Stomach (tissue), 19 donors: ENCODE measurements at places on chromosomes 1 and 21.
A peak's percentile ranks its signal among the peaks of the same experiment; 100 is the strongest.

GRCh38 chr1:243393096-243393495 lies 137.3 kb downstream of the SDCCAG8 start:
- H3K4me3 ChIP-seq = no peak overlapping the region
- no peak for DNase-seq
- H3K4me1 ChIP-seq = peaks cover 6% of the 10 kb centered on the region
- peaks cover 8% of the 10 kb centered on the region for H3K36me3 ChIP-seq
- H3K27me3 ChIP-seq = no peaks in the 10 kb centered on the region
- no peak overlapping the region for H3K27ac ChIP-seq

DNA sequence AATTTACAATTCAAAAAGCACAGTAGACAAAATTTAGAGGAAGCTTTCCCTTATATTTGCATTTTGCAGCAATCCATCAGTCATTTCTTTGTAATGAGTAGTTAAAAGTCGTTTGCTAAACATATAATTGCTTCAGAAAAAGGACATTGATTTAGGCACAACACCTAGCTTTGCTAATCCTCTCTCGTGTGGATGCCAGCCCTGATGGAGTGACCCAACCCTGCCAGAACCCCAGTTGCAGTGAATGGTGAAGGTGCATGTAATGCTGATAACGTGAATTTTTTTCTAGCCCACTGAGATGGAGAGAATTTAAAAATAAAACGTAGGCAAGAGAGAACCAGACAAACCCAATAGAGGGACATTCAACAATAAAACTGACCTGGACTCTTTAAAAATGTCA lies 263.4 kb downstream of the GRIK1 start:
- no peaks in the 10 kb centered on the region for H3K4me1 ChIP-seq
- no peak overlapping the region for H3K27ac ChIP-seq
- DNase-seq = no peak
- no peak overlapping the region for H3K4me3 ChIP-seq

GRCh38 chr1:172180501-172181285 lies 239.8 kb upstream of the C1orf105 start:
- peaks cover 20% of the 10 kb centered on the region for H3K4me1 ChIP-seq
- no peaks in the 10 kb centered on the region for H3K36me3 ChIP-seq
- no peaks in the 10 kb centered on the region for H3K27me3 ChIP-seq
- peak; percentile 86 for DNase-seq
- peak overlapping the region; percentile 89 for H3K27ac ChIP-seq

GRCh38 chr1:89698020-89698560 lies 65.2 kb downstream of the LRRC8C start:
- DNase-seq = no peak
- no peaks in the 10 kb centered on the region for H3K27me3 ChIP-seq
- peaks cover 9% of the 10 kb centered on the region for H3K4me1 ChIP-seq
- no peak overlapping the region for H3K27ac ChIP-seq

DNA sequence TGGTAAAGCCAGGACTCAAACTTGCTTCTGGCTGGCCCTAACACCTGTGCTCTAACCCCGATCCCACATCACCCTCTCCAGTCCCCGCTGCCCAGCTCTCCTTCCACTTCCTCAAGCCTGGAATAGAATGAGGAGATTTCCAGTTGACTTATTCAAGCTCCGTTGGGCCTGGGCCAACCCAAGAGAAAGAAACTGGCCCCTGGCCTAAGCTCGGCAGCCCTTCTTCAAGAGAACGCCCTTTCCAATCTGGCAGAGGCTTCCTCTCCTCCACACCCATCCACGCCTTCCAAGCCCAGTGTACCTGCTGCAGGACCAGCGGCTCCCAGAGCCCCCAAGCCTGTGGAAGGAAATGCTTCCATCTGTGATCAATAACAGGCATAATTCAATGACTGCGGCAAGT lies 51.9 kb downstream of the LRRN2 start:
- peak; percentile 46 for DNase-seq
- no peaks in the 10 kb centered on the region for H3K4me1 ChIP-seq
- no peaks in the 10 kb centered on the region for H3K27me3 ChIP-seq
- no peak overlapping the region for H3K27ac ChIP-seq

DNA sequence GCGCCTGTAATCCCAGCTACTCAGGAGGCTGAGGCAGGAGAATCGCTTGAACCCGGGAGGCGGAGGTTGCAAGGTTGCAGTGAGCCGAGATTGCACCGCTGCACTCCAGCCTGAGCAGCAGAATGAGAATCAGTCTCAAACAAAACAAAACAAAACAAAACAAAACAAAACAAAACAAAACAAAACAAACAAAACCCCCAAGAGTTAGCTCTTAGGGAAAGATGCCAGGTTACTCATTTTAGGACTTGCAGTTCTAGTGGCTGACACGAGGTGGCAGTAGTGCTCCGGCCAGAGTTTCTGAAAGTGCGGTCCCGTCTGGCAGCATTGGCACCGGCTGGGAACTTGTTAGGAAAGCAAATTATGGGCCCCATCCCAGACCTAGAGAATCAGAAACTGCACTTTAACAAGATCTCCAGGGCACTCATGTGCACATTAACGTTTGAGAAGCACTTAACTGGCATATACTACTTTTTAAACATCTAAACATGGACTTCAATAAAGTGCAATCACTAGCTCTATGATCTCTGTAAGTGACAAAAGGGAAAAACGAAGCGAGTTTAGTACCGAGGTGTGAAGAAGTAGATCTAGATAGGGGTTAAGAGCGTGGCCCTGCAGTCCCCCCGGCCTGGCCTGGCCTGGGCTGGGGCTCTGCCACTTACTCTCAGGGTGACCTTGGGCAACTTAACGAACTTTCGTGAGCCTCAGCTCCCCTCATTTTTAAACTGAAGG lies 41.9 kb upstream of the TNFRSF1B start:
- peaks cover 19% of the 10 kb centered on the region for H3K4me1 ChIP-seq
- no peaks in the 10 kb centered on the region for H3K36me3 ChIP-seq
- H3K27me3 ChIP-seq = peaks cover 3% of the 10 kb centered on the region
- DNase-seq = peak; percentile 85

- peak; percentile 14 for DNase-seq
- H3K27ac ChIP-seq = peak overlapping the region; percentile 28
- peaks cover 22% of the 10 kb centered on the region for H3K4me1 ChIP-seq
- H3K4me3 ChIP-seq = no peak overlapping the region
- no peaks in the 10 kb centered on the region for H3K36me3 ChIP-seq
Observed at GRCh38 chr1:185672719-185673360, 61.4 kb upstream of the HMCN1 start.

DNA sequence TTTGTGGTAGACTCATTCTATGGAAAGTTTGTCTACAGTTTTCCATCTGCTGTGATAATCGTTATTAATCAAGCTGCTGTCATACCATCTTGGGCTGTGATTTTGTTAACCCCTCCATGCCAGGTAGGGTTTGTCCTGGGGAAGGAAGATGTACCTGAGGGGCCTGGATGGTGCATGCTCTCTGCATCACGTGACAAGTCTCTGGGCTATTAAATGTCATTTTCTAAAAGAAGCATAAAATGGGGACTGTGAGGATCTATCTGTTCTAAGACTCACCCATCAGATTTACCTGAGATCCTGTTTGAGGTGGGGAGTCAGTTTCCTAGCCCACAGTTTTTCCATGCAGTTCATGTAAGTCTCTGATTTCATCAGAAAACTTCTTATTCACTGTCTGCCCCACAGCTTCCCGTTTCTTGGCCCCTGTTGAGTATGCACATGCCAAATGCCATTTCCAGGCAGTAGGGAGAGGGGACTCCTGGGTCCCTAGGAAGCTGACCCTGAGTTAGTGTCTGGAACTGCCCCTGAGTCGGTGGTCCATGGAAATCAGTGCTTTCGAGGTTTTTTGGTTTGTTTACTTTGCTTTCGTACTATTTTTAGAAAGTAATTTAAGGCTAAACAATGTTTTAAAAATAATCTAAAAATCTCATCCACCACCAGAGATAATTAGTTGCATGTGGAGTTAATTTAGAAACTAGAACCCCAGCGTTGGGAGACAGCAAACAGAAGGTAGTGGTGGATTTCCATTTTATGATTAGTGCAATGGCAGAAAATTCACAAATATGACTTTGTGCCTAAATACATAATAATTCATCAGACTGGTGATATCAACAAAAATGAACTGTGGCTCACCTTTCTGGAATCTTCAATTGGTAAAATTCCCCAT lies 46.7 kb downstream of the ZBTB18 start:
- H3K36me3 ChIP-seq = no peaks in the 10 kb centered on the region
- no peak for DNase-seq
- H3K4me1 ChIP-seq = no peaks in the 10 kb centered on the region

- H3K4me3 ChIP-seq = no peak overlapping the region
- no peaks in the 10 kb centered on the region for H3K36me3 ChIP-seq
- H3K4me1 ChIP-seq = no peaks in the 10 kb centered on the region
- no peak overlapping the region for H3K27ac ChIP-seq
Observed at GRCh38 chr1:185608177-185608576, 126.0 kb upstream of the HMCN1 start.

DNA sequence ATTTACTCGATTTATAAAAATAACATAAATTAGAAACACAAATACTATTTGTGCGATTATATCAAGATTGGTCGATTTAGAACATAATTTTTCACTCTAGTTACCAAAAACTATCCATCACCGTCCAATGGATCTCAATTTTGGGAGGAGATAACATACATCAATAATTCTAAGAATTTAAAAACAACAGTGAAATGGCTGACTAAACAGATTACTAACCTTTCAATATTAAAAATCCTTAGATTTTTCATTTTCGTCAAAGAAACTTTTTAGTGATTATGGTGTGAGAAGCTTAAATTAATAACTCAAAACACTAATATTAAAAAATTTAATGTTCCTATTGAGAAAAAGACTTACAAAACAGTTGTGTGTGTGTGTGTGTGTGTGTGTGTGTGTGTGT lies 75.1 kb upstream of the RBM34 start:
- peaks cover 69% of the 10 kb centered on the region for H3K36me3 ChIP-seq
- no peaks in the 10 kb centered on the region for H3K27me3 ChIP-seq
- H3K4me1 ChIP-seq = peaks cover 6% of the 10 kb centered on the region
- DNase-seq = no peak
- H3K4me3 ChIP-seq = no peak overlapping the region

DNA sequence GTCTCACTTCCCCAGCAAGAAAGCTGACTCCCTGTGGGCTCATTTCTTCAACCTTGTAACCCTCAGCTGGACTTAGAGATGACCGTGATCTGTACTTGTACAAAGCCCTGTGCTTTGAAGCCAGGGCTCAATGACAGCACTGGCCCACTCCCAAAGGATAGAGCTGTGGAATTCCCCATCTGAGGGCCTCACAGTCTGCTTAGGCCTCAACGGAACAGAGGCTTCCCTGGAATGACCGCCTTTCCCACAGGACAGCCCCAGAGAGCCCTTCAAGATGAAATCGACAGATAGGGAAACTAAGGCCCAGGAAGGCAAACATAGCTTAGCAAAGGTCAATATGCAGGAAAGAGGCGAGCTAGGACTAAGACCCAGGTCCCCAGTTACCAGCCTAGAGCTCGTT lies 11.5 kb downstream of the SLC9A1 start:
- peak overlapping the region; percentile 73 for H3K27ac ChIP-seq
- no peaks in the 10 kb centered on the region for H3K36me3 ChIP-seq
- no peak overlapping the region for H3K4me3 ChIP-seq
- no peaks in the 10 kb centered on the region for H3K27me3 ChIP-seq

- no peaks in the 10 kb centered on the region for H3K36me3 ChIP-seq
- no peak overlapping the region for H3K27ac ChIP-seq
- DNase-seq = no peak
- no peak overlapping the region for H3K4me3 ChIP-seq
- H3K4me1 ChIP-seq = peaks cover 12% of the 10 kb centered on the region
Observed at GRCh38 chr1:83967336-83967735, 31.6 kb downstream of the TTLL7 start.

DNA sequence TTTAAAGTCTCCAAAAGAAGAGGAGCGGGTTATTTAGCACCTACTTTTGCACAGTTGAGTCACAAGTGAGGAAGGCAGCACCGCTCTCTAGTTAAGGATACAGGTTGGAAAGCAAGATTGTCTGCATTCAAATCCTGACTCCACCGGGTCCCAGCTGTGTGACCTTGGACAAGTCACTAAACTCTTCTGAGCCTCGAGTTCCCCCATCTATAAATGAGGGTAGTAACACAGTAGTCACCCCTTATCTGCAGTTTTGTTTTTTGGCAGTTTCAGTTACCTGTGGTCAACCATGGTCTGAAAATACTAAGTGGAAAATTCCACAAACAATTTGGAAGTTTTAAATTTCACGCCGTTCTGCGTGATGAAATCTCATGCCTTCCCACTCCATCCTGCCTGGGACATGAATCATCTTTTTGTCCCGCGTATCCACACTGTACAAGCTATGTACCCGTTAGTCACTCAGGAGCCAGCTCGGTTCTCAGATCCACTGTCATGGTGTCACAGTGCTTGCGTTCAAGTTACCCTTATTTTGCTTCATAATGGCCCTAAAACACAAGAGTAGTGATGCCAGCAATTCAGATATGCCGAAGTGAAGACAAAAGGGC lies 49.4 kb downstream of the CAPZB start:
- DNase-seq = no peak
- H3K4me3 ChIP-seq = no peak overlapping the region
- peaks cover 93% of the 10 kb centered on the region for H3K4me1 ChIP-seq
- H3K27me3 ChIP-seq = no peaks in the 10 kb centered on the region
- peak overlapping the region; percentile 84 for H3K27ac ChIP-seq

DNA sequence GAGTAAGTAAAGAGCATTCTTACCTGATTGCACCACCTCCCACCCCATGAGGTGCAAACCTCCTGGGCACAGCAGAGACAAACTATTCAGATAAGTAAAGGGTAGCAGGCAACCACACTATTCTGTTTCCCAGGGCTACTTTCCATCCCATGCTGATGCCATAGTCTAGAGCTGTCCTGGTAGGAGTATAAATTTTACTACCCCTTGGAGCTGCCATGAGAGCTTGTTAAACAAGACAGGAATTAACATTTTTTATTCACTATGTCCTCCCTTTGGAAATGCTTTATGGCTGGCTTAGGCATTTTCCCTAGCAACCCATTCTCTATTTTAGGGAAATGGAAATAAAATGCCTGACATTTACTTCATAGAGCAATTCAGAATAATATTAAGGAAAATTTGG lies 324.6 kb upstream of the USP25 start:
- H3K27ac ChIP-seq = no peak overlapping the region
- DNase-seq = no peak

GRCh38 chr1:246471688-246472087 lies 35.4 kb downstream of the SMYD3 start:
- no peak overlapping the region for H3K27ac ChIP-seq
- no peaks in the 10 kb centered on the region for H3K27me3 ChIP-seq
- H3K4me1 ChIP-seq = no peaks in the 10 kb centered on the region
- no peak overlapping the region for H3K4me3 ChIP-seq

DNA sequence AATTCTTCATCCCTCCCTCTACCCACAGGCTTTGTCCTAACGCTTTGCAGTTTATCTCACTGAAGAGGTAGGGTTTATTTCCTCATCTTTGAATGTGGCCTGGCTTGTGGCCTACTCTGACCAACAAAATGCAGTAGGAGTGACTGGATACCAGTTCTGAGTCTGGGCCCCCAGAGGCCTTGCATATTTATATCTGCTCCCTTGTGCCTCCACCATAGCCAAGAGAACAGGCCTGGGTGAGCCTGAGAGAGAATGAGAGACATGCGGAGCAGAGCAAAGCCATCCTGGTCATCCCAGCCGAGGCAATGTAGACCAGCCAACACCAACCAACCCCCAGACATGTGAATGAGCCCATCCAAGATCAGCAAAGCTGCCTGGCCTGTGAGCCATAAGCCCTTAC lies 30.3 kb downstream of the SMIM12 start:
- H3K36me3 ChIP-seq = no peaks in the 10 kb centered on the region
- no peak overlapping the region for H3K27ac ChIP-seq
- H3K4me3 ChIP-seq = no peak overlapping the region
- no peaks in the 10 kb centered on the region for H3K27me3 ChIP-seq
- peak; percentile 21 for DNase-seq
- peaks cover 15% of the 10 kb centered on the region for H3K4me1 ChIP-seq

GRCh38 chr1:92842082-92843045 lies 10.5 kb downstream of the RPL5 start:
- no peak for DNase-seq
- H3K4me3 ChIP-seq = no peak overlapping the region
- H3K27ac ChIP-seq = no peak overlapping the region
- H3K36me3 ChIP-seq = peaks cover 73% of the 10 kb centered on the region
- peaks cover 13% of the 10 kb centered on the region for H3K4me1 ChIP-seq
